ENCODE measurements at places on chromosomes 11 and 22.

- DNase-seq, result peak; percentile 62
Observed at GRCh38 chr11:8807544-8808225, 103.3 kb upstream of the AKIP1 start.

GRCh38 chr11:120808616-120809050, 215.3 kb upstream of the TBCEL start:
- no peak for DNase-seq

DNA sequence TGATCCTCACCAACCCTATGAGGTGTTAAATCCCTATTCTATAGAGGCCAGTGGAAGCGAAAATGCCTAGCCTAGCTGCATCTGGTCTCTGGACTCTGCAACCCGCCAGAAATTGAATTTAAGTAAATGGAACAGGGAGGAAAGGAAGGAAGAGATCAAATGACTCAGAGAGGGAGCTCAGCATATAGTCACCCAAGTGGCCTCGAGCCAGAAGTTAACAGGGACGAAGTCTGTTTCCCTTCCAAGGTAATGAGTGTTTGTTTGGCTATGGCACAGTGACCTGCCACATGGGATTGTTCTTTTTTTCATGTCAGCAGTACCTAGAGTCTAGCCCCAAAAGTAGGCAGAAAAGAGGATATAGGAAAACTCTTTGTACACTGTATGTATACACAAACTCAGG, 66.3 kb downstream of the PAK1 start:
- peak; percentile 68 for DNase-seq

DNA sequence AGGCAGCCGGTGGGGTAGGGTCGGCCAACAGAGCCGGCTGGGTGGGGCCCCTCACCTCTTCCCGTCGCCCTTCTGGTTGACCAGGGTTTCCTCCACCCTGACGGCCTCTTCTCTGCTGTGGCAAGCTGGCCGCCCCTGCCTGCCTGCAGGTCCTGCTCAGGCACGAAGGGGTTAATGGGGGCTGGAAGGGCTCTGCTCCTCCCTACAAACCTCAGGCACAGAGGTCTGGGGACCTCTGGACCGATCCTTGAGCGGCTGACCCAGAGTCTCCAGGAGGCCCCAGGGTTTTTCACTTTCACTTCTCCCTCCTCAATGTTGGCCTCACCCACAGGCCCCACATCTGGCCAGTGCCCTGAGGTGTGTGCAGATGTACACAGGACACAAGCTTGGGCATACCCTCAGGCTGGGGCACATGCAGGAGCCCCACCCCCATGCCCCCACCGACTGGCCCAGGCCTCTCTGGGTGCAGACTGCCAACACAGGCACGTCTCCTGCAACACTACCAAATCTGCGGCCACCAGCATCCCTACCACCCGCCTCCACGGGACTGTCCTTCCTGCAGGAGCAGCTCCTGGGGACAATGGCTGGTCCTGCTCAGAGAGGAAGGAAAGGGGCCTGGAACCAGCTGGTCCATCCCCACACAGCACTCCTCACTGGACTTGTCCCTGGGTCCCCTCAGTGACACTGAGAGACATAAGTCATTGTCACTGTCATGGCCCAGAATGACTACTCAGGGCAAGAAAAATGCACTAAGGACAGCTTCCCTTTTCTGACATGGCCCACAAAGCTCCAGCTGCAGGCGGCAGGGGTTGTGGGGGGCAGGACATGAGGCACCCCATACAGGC, 3.2 kb upstream of the TBX1 start:
- no peak for DNase-seq

GRCh38 chr22:46796566-46797195, 34.2 kb downstream of the TBC1D22A start:
- DNase-seq, result no peak

DNA sequence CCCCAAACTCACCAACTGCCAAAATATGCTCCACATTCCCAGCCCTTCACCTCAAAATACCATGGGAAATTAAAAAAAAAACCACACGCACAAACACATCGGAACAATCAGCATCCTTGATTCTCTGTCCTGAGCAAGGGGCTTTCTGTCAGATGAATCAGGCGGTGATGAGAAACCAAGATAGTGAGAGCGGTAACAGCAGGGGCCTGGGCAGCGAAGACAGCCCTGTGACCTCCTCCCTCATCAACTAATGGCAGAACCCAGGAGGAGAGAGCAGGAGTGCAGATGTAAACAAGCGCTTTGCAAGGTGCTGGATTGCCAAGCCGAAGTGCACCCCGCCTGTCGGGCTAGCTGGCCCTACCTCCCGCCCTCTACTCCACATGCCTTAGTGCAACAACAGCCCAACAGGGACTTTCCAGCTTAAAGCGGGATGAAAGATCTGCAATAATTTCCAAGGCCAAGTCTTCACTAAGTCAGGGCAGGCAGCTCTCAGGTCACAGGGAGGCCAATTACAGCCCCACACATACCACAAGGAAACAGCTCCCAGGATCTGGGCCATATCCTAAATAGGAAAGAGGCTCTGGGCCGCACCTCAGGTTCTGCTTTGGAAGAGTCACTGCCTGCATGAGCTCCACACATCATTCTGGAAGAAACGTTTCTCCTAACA, 72.2 kb upstream of the BID start:
- DNase-seq, result no peak

DNA sequence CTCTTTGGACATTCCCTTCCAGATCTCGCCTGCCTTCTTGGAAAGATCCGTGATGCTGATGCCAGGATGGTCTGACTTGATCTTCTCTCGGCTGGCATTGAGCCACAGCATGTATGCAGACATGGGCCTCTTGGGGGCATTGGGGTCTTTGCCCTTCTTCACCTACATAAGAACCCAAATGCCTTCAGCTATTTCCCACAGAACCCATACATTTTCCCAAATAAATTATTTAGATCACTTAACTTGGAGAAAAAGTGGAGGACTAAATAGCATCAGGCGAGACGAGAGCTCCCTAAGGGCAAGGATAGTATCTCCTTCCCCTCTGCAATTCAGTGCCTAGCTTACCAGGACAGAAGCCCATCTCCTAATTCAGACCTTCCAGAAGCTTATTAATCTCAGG, 3.0 kb upstream of the TNKS1BP1 start:
- no peak for DNase-seq

DNA sequence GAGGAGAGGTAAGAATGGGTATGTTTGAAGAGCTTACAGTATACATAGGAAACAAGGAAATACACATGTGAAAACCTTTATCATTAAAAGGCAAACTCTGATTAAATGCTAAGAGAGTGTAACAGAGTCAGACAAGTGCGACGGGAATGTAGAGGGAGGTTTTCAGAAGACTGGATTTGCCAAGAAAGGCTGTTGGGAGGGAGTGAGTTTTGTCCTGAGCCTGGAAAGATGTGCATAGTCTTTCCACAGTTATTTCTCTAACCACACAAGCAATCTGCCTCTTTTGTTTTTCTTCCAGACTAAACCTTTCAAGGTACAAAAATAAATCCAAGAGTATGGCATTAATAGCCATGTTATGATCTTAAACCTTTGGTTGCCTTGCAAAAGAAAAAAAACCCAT, 170.9 kb downstream of the KIRREL3 start:
- no peak for DNase-seq

DNA sequence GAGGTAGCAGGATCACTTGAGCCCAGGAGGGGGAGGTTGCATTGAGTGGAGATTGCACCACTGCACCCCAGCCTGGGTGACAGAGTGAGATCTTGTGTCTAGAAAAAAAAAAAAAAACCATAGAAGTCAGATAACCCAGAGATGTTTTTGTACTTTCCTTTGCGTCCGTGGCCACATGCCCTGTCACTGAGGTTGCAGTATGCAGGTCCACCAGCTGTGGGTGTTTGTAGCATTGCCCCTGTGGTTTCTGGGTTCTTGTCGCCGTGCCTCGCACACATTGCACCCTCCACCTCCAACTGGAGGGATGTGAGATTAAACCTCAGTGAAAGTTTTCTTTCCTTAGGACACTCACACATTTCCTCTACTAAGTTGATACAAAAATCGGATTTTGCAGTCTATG, 70.3 kb downstream of the TNRC6B start:
- no peak for DNase-seq

DNA sequence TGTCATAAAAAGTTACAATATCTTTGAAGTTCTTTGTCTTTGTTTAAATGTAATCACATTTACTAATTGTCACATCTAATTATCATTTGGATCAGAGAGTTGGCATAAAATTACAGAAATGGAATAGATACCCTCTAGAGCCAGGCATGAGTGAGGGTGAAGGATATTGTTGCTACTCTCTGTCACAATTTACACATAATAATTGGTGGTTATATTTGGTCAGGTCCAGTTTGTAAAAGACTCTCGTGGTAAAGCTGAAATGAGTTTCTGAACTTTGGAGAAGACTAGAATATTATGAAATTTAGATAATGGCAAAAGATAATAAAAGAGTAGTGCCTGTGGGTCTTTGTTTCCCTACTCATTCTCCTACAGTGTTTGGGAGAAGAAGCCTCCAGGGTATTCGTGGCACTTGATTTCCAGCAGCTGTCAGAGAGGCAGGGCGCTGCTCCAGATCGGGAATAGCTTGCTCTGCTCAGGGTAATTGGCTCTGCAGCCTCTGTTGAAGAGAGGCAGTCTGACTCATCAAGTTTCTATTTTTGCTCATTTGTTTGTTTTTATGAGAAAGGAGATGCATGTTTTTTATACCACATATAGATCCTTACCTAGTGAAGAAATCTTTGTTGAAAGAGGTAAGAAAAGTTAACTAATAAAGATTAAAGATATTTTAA, 349.9 kb downstream of the CNTN5 start:
- peak; percentile 3 for DNase-seq

GRCh38 chr11:35750981-35751663, 88.5 kb downstream of the TRIM44 start:
- DNase-seq, result no peak

- DNase-seq, result no peak
Observed at GRCh38 chr11:126265811-126266210, 2.9 kb downstream of the SRPRA start.

DNA sequence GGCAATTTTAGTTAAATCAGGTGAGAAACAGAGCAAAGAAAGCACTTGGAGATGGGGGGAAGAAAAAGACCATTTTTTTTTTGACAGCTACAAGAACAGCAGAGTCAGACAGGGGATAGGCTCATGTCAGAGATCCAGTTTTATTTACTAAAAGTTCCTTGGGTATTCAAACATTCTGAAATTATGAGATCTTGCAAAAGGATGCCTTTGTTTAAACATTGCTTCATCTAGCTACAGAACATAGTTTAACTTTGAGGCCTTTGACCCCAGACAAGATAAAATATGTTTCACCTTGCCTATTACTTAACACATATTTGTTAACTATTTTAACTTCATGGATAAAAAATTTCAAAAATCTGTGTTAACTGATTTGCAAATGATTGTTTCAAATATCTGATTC, 6.4 kb downstream of the GLYATL1 start:
- no peak for DNase-seq

GRCh38 chr11:25838918-25839625, 492.9 kb upstream of the ANO3 start:
- DNase-seq, result no peak

GRCh38 chr11:28962502-28962901, 854.3 kb downstream of the METTL15 start:
- DNase-seq, result no peak

GRCh38 chr11:29282088-29282487, 734.7 kb downstream of the KCNA4 start:
- peak; percentile 88 for DNase-seq

- DNase-seq, result no peak
Observed at GRCh38 chr22:45969414-45969799, 7.6 kb downstream of the WNT7B start.

DNA sequence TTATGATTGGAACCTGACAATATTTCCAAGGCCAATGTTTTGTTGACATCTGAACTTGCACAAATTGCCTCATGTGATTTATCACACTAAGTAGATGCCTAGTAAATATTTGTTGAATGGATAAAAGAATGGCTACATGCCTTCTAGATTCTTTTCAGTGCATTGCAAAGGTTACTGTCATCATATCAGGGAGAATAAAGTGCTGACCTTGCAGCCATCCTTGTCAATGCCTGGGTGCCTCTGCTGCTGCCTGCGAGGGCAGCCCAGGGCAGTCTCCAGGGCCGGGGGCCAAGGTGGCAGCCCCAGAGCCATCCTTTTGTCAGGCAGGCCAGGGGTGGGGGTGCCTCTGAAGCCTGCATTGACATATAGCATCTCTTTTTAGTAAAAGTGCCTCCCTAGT, 325.6 kb upstream of the MTNR1B start:
- DNase-seq, result no peak

- DNase-seq, result no peak
Observed at GRCh38 chr22:36546932-36547331, 18.0 kb upstream of the EIF3D start.

DNA sequence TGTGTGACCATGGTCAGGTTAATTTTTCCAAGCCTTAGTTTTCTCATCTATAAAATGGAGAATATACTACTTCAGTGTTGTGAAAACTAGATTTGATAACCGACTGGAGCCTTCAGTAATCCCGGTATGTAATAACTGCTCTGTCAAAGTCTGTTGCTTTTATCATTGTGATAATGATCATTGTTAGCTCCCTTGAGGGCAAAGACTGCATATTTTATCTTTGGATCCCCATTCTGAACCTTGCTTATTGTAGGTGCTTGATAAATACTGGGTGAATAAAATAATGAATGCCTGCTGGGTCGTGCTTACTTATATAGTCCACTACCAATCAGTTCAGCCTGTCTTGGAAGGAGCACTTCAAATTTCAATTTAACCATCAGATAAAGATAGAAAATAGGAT, 105.3 kb downstream of the ARFGAP2 start:
- no peak for DNase-seq

DNA sequence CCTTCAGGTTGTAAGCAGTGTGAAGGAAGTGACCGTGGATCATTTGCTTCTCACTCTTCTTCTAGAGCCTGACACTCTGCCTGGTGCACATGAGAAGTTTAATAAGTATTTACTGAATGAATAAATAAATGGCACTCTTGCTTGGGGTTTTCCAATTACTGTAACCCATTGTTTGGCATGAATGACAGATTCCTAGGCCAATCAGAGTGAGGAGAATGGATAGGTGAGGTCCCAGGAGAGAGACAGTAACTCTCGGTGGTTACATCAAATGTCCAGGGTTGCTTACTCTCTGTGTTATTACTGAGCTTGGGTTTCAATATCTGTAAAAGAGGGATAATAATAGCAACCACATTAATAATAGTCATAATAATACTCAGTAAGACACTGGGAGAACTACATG, 204.2 kb upstream of the ISX start:
- DNase-seq, result no peak

GRCh38 chr22:50705851-50706351, 32.1 kb upstream of the ACR start:
- DNase-seq, result no peak

DNA sequence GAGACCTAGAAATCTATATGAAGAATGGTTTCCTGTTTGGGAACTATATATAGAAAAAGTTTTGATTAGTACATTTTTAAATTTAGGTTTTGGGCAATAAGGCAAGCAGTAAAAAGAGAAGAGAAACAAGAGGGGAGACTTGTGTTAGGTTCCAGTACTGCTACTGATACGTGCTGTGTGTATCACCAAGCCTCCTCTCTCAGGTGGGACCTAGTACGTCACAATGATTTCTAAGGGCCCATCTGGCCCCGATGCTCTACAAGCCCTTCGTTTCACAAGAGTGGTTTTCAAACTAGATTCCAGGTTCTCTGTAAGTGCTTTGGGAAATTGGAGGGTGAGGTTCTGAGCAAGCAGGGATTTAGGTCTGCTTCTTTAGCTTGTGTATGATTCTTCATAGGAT, 39.2 kb downstream of the USP35 start:
- DNase-seq, result no peak

- peak; percentile 91 for DNase-seq
Observed at GRCh38 chr22:30206944-30207343, 39.6 kb downstream of the LIF start.
